ENCODE measurements at places on chromosomes 7 and 10.

GRCh38 chr7:47924266-47924665, 24.0 kb downstream of the PKD1L1 start:
- DNase-seq, result no peak

GRCh38 chr10:16776896-16777295, 40.3 kb downstream of the RSU1 start:
- no peak for DNase-seq

GRCh38 chr10:103692436-103692951, 162.9 kb downstream of the SH3PXD2A start:
- DNase-seq, result no peak

- DNase-seq, result no peak
Observed at GRCh38 chr7:39613577-39613976, 9.8 kb upstream of the RALA start.

GRCh38 chr10:124591123-124591495, 129.5 kb downstream of the LHPP start:
- DNase-seq, result no peak

DNA sequence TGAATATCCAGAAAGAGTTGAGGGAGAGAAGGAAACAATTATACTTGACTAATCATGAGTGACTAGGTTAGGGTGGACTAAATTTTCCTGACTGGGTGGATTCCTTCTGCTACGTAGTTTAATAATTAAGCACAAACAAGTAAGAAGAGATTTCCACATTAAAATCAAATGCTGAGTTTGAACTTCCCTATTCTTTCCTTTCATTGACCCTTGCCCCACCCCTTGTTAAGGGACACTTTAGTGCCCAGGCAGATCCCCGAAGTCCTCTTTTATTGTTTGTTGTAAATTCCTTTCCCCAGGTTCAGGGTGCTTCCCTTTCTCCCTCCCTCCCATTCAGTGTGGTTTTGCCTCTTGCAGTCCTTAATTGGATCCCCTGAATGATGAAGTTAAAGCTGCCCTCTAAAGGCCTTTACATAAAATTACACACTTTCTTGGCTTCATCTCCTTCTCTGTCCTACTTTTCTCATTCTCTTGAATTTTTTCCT, 8.8 kb upstream of the SPAM1 start:
- no peak for DNase-seq

- DNase-seq, result no peak
Observed at GRCh38 chr7:77244222-77244934, 44.8 kb upstream of the FGL2 start.

- no peak for DNase-seq
Observed at GRCh38 chr10:110207805-110208613, 604 bp downstream of the MXI1 start.

DNA sequence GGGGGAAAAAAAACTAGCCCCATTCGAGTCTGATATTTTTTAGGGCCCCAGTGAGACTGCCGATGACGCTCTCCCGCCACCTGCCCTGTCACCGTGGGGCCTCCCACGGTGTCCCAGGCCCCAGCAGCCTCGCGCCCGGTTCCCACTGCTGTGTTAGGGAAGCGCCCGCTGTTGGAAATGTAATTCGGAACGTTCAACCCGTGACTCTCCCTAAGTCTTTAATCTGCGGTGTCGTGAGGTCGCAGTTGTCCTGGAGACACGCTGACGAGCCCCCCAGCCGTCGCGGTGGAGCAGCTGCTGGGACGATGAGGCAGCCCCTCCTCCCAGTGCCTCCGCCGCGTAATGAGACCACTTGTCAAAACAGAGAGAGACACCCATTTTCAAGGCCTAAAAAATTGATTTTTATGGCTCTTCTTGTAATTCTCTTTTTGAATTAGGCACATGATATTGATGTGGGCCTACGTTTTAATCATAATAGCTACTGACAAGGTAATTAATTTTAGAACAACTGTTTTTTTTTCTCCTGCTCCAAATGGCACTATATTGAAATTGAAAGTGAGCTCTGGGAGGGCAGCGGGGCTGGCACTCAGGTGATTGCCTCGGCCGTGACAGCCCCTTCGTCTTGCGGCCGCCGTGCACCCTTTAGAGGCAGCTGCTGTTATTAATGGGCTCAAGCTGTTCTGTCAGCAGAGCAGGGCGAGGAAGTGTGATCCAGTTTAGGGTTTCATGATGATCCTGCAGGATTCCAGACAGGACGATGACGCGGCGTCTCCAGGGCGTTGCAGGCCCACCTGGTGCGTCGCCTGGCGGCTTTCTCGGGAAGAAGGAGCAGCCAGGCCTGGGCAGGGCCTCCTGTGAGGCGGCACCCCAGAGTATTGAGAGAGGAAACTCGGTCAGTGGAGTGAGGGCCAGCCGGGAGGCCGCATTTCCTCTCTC, 63.3 kb downstream of the NKX6-2 start:
- DNase-seq, result no peak

DNA sequence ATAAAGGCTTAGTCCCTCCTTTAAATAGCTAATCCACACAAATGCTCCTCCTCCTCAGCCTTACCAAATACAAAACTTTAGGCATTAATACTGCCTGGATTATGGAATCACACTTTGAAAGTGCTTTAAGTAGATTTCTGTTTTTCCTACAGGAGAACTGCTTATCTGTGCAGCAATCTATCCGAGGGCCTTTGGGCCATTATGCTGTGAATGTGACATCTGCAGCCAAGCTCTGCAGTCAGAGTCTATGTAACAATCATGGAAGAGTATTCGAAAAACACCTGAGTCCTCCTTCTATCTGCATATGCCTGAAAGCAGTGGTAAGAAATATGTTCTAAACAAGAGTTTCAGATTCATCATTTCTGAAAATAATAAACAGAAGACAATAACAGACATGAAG, 16.2 kb upstream of the HYAL4 start:
- DNase-seq, result no peak

DNA sequence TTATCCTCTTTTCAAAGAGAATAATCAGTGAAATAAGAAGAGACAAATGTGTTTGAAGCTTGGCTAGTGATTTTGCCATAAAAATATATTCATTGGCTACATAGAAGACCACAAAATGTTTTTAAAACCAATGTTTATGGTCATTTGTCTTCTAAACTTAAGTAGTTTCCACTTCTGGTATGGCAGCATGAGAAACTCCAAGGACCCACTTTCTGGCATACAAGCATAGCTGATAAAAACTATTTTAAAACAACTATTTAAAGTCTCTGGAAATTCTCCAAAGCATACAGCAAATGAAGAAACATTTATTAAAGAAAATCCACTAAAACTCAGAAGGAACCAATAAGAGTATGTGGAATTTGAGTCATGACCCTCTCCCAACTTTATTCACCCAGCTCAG, 89.2 kb upstream of the TOMM7 start:
- no peak for DNase-seq

- DNase-seq, result no peak
Observed at GRCh38 chr10:121085367-121085766, 234.2 kb downstream of the WDR11 start.

DNA sequence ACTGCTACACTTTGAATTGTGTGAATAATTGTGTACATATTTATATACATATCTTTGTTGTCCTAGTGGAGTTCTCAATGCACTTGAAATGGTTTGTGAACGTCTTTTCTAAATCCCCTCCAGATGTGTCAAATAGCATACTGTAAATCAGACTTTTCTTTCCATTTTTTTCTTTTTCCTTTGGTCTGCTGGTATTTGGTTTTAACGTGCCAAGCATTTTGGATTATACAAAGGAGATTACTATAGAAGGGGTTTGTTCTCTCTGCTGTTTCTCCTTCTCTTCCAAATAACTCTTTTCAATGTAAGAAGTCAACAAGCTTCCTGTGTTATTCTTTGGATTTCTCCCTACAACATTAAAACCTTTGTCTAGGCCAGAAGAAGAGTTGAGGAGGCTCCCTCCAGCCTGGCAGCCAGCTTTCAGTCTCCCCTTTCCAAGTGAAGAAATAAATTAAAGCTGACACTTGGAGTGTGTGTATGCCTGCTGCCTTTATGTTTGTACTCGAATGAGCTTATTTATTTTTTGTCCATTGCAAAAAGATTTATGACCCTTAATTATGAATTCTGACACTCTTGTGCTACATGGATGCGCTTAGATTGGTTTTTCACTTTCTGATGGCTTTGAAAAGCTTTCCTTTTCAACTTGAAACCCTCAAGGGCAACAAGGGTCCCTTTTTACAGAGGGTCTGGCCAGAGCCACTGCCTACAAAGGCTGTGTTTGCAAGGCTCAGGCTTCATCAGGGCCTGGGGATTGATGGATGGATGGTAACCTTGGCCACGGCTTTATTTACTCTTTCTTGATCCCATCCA, 107.8 kb downstream of the RAB18 start:
- no peak for DNase-seq

- DNase-seq, result no peak
Observed at GRCh38 chr10:117539903-117540639, 2.5 kb upstream of the EMX2 start.

DNA sequence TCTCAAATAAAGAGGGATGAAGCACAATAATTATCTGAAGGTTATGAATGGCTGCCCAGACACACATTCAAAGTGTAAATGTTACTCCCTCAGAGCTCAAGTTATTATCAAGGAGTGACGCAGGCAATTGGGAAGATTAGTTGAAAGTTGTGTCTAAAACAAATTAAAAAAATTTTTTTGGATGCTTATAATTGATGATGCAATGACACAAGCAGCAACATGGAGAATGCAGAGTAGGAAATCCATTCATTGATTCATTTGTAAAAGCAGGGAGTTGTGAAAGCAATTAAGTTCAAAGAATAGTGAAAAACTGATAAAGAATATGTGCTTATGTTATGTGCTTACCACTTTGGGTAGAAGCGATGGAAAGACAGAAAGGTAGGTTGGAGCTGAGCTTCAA, 120.4 kb downstream of the CDK6 start:
- no peak for DNase-seq

DNA sequence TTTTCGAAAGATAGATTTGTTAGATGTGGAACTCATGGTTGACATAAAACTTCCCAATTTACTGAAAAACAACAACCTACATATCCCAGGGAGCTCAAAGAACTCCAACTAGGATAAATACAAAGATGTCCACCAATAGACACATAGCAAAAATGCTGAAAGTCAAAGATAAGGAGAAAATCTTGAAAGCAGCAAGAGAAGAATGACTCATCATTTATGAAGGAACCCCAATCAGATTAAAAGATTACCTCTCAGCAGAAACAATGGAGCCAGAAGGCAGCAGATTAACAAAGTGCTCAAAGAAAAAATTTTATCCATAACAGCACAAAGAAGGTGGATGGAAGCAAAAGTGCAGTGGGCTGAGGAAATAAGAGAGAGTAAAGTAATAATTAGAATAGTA, 908.6 kb downstream of the SORCS3 start:
- no peak for DNase-seq

DNA sequence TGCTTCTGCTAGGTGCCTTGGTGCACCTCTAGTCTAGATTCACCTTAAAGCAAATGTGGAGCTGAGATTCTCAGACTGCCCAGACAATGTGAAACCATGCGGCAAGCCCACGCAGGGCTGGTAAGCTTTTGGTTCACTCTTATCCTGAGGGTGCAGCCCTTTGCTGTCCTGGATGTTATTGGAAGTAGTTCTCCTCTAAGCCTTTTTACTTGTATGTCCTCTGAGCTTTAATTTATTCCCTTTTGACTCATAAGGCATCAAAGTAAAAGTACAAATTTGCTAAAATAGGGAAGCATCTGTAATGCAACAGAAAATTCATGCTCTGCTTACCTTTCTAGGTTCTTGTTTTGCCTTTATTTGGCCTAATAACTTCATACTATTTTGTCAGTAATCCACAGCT, 186.8 kb downstream of the MACC1 start:
- no peak for DNase-seq

GRCh38 chr7:96059075-96059474, 262.8 kb downstream of the SLC25A13 start:
- DNase-seq, result no peak
